Stimulated activated CD8-positive, alpha-beta memory T cell treated with anti-CD3 and anti-CD28 coated beads, Interleukin-4, amount 100 ng/mL, for 1 hour (primary cell): ENCODE measurements at places on chromosomes 3 and 15.

DNA sequence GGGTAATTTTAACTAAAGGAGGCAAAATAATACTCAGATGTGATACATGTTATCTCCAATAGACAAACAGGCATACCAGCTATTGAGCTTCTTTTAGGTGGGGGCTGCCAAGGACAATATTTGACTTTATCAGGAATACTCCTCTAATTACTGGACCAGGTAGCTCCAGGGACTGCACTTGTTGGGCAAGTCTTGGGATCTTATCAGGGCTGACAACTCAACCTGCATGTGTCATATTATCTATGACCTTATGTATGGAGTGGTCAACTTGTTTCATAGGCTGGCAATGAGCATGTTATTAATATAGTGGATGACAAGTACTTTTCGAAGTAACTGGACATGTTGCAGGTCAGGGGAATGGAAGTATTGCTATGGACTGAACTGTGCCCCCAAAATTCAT, 15.0 kb upstream of the ZNF445 start:
- DNase-seq = no peak

DNA sequence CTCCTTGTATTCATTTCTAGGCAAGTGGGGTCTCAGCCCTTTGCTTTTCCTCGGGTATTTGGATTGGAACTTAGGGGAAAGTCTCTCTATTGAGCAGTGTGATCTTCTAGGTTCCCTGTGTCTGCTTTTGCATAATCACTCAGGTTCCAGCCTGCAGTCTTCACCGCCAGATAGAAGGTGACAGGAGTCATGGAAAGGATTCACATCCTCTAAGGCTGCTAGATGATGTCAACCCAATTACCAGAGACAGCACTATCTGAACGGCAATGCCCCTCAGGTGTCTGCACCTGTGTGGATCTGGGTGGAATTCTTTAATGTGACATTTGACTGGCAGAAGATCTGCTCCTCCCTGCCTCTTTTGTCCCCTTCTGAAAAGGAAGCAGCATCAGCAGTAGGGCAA, 177.7 kb downstream of the P3H2 start:
- no peak for DNase-seq

- no peak for DNase-seq
Measured at GRCh38 chr3:15653321-15653720, 51.8 kb downstream of the BTD start.

DNA sequence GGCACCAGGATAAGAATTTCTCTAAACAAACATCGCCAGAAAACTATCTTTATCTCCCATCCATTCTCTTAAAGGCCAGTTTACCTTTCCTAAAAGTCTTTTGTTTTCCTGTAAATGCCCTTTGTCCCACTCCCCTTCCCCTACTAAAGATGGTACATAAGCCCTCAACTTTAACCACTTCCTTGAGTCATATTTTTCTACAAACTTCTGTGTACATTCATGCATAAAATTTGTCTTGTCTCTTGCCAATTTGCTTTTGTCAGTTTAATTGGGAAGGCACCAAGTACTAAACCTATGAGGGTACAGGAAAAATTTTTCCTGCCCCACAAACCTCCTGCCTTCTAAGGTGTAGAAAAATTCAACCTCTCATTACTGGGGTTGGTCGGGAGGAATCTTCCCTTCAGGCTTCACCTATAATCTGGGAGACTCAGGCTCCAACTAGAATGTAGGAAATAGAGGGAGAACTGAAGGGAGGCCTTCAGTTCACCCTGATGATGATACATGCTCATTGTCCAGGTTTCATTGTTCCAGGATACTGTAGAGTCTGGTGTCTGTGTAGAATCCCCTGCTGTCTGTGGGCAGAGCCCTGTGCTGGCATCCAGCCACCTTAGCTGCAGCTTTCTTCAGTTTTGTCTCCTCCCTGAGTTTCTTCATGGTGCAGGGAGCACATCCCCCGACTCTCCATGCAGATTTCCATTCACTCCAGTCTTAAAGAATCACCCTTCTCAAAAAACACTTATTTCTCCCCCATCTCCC, 53.2 kb downstream of the CD200R1L start:
- no peak for DNase-seq

GRCh38 chr15:96273317-96274086, 57.0 kb upstream of the NR2F2 start:
- DNase-seq = no peak

DNA sequence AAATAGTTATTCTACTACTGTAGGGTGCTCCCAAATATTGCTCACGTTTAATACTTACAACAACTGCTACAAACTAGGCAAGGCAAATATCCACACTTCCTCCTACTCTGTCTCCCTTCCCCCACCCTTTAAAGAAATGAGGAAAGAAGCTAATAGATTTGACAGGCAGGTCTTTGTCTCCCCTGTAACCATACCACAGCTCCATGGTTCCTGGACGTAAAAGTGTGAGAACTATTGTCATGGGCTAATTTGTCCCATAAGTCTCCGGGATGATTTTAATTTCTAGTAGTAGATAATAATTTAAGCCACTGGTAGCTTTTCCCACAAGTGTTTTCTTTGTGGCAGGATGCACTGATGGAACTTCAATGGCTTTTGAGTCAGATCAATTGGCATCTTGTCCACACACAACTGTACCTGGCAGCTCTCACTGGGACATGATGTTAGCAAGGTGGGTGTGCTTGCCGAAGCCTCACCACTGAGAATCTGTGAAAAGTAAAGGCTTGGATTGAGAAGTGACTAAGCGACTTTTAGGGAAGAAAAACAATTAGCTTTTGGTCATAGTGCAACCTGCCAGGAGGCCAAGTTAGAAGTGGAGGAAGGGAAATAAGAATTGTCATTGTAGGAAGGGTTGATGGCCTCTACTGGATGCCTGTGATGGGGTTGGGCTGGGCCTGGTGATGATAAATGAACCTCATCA, 1.4 kb upstream of the CPOX start:
- DNase-seq = no peak

DNA sequence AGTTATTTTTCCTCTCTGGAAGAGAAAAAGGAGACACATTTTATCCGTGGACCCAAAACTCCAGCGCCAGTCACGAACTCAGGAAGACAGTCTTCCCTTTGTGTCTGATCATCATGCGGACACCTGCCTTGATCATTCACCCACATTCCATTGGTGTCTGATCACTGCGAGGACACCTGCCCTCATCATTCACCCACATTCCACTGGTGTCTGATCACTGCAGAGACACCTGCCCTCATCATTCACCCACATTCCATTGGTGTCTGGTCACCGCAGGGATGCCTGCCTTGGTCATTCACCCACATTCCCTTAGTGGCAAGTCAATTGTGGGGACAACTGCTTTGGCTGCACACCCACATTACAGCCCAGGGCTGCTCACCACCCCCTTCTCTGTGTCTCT, 148.9 kb downstream of the ROBO1 start:
- no peak for DNase-seq

- DNase-seq = no peak
Measured at GRCh38 chr3:33482111-33482521, 41.9 kb upstream of the UBP1 start.

- no peak for DNase-seq
Measured at GRCh38 chr3:37742574-37743212, 119.0 kb upstream of the CTDSPL start.

- no peak for DNase-seq
Measured at GRCh38 chr3:7290077-7290825, 429.3 kb downstream of the GRM7 start.

GRCh38 chr3:134378818-134379217, 4.6 kb upstream of the AMOTL2 start:
- no peak for DNase-seq

- DNase-seq = no peak
Measured at GRCh38 chr15:39434751-39435238, 146.1 kb upstream of the THBS1 start.

GRCh38 chr15:29034151-29034550, 148.4 kb downstream of the APBA2 start:
- DNase-seq = no peak

DNA sequence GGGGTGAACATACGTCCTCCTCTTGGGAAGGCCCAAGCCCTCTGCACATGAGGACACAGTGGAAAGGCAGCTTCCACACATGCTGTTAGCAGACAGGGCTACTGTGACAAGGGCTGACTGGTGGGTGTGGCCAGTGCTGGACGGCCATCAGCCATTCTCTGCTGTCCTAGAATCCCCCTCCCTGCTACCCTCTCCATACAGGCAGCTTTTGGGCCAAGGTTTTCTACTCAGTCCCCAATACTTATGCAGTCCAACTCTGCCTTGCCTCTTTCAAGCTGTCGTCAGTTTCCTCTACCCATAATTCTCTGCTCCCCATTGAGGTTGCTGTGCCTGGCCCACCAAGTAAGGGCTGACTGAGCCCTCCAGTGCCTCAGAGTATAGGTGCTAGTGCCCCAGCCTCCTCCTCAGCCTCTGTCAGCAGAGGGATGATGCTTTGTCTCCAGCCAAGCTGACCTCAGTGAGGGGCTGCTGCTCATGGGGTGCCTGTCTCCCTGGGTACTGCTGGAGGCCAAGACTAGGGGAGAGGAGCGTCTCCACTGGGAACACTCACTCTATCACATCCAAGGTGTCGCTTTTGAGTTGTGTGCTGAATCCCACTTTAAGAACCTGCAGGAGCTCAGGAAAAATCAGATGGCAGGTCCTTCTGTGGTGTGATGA, 2.8 kb downstream of the LOXL1 start:
- no peak for DNase-seq

GRCh38 chr3:77489216-77489615, 449.3 kb downstream of the ROBO2 start:
- DNase-seq = no peak

DNA sequence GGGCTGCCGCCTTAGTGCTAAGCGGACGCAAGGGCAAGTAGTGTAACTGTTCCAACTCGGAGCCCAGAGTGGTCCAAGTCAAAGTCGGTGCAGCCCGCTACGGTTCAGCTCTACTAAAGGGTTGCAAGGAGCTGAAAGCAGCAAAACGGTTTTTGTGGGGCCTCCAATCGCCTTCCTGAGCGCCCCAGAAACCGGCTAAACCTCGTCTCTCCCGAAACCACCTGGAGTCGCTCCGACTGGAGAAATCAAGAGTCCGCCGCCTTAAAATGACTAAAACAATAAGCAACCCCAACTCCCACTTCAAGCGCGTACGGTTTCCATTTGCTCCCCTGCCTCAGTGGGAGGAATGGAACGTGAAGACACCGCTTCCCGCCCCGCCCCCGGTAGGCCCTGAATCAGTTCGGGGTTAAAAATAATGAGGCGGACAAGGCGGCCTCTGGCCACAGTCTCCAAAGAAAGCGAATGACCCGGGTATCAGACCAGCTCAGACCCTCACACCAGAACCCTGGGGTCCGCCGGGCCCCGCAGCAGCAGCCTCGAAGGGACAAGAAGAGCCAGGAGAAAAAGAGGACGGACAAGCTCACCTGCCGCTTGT, 401 bp downstream of the SEC11A start:
- no peak for DNase-seq

DNA sequence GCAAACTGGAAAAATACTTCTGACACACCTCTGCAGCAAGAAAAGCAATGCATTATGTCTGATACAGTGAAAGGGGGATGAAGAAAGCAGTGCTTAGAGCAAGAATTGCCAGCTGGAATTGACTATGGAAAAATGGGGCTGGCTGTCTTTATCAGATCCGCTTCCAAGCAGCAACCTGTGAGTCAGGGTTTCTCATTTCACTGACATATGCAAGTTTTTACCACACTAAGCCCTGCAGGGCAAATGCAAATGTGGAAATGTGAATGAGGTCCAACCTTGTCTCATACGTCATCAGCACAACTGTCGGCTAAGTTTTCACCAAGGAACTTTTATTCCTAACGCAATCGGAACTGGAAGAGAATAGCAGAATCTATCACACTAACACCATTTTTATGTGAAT, 172.5 kb upstream of the GADL1 start:
- no peak for DNase-seq

DNA sequence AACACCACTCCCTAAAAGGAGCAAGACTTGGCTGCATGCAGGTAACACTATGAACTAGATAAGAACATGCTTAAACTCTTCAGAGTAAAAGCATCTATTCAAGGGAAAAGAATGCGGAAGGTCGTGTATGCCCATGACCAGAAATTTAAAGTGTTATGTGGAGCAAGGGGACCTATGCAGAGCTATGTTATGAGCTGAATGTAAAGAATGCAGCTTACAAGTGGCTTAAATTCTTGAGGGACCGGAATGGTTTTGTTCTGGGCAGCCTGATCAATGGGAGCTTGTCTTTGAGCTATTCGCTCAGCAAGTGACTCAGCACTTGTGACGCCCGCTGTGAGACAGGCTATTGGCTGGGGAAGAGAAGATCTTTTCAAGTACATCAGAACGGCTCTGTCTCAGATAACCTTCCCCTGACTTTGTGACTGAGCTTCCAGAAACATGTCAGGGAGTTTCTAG, 367.5 kb upstream of the THBS1 start:
- no peak for DNase-seq

DNA sequence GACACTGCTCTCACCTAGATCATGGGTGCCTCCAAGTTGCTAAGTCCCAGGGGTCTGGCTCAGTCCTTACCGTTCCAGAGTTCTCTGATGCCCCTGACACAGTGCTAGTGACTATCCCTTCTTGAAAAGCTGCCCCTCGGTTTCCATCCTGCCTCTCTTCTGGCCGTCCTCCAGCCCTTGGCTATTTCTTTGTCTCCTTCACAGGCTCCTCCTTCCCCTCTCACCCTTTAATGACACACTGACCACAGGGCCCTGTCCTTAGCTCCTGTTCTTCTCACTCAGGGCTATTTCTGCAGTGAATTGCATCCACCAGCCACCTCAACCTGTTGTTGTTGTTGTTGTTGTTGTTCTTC, 31.1 kb downstream of the SLC28A1 start:
- no peak for DNase-seq

DNA sequence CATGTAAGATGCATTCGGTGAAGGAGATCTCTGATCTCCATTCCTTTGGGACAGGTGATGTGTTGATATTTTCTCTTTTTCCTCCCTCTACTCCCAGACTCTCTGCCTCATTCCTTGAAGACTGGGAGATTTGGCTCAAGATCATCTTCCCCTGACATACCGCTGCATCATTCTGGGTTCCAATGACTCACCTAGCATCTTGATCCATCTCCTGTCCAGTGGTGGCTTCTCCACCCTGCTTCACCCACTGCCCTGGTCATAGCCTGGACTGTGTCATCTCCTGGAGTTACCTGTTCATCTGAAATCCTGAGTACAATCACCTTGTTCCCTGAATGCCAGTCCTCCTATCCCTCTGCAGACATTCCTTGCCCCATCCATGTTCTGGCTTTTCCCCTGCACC, 57.4 kb upstream of the TRAK1 start:
- DNase-seq = no peak

DNA sequence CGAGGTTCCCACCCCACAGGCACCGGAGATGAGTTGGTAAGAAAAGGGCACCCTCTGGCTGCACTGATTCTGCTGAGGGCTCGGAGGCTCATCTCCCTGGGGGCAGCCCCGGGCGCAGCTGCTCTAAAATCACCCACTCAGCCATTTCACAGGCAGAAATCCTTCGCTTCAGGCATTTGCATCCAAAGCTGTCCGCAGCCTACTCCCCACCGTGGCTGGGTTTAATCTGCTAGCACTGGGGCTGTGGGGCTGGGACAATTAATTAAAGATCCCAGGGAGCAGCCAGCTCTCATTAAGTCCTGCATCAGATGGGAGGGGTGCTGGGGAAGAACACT, 104.3 kb upstream of the PRR20G start:
- no peak for DNase-seq
